ENCODE measurements at places on chromosomes 7 and 10.

- no peak for DNase-seq
These were observed 25.8 kb upstream of the EGFR start for GRCh38 chr7:54992871-54993475.

- DNase-seq: no peak
These were observed 134.6 kb downstream of the FAM204A start for GRCh38 chr10:118207470-118208007.

DNA sequence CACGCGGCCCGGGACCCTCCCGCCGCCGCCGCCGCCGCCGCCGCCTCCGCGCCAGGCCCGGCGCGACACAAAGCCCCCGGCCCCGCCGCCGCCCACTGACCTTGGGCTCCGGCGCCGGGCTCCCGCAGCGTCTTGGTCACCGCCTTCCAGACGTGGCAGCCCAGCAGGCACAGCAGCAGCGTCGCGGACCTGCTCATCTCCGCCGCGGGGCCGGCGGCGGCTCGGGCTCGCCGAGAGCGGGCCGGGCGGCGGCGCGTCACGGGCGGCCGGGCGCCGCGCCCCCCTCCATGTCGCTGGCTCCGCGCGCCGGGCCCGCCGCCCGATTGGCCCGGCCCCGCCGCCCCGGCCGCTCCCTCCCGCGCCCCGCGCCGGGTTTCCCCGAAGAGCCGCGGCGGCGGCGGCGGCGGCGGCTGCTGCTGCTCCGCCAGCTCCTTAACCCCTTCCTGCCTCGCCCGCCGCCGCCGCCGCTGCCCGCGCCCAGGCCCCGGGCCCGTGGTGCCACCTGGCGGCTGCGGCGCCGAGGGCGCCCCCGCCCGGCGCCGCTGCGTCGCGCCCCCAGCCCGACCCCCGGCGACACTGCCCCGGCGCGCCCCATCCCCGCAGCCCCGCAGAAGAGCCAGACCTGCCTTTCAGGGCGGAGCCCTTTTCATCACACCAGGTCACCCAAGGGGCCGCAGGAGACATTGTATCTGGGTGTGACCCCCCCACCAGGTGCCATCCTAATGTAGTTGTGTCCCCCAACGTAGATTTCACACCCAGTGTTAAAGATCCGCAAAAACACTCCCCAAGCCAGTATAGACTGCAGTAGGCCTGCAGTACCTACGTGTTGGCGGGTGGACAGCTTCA lies at the start of gene FAM171A1:
Gene FAM171A1, minus strand, starts transcription at position 434 of the 846 bp plus-strand sequence. Its CDS starts 237 bp downstream, at position 197.
- DNase-seq: peak; percentile 83

DNA sequence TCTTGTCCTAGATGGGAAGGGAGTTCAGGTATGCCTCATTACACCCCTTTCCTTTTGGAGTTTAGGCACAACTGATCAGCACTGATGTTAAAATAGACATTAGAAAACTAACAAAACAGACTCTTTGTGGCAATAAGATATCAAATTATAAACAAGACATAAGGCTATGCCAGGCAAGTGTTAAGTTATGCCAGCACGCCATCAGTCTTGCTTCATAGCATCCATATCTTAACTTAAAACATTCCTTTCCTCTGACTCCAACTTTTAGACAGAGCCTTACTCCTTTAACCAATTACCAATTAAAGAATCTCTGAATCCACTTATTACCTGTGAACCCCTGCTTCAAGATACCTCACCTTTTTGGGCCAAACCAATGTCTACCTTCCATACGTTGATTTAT lies 126.2 kb upstream of the ETV1 start:
- DNase-seq: no peak

GRCh38 chr10:119029613-119030420 lies at the start of gene NANOS1:
Gene NANOS1 (plus strand): TSS chr10:119029714. CDS start chr10:119029802, 88 bp downstream.
- DNase-seq: peak; percentile 68

- DNase-seq: no peak
These were observed 192.9 kb downstream of the ZMYND11 start for GRCh38 chr10:327889-328852.

GRCh38 chr7:20577441-20578071 lies 37.9 kb upstream of the ABCB5 start:
- no peak for DNase-seq

DNA sequence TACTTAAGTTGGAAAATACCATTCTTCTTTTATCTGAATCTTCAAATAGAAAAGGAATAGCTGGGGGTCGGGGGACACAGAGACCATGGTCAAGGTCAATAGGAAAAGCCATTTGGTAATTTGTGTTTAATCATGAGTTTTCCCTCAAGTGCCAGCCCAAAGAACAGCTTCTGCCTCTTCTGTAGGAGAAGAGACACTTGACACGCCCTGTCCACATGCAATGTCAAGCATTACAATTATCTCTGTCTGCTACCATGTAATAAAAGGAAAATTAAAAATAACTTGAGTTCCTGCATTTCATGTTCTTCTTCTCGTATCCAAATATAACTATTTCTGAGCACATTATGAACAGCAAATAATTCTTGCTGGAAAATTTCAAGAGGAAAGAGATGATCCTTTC lies 241.7 kb downstream of the IPMK start:
- no peak for DNase-seq
